ENCODE measurements at places on chromosomes 13 and 19.

GRCh38 chr19:6113616-6114188 is 3.4 kb upstream of the RFX2 start:
- no peak for DNase-seq

DNA sequence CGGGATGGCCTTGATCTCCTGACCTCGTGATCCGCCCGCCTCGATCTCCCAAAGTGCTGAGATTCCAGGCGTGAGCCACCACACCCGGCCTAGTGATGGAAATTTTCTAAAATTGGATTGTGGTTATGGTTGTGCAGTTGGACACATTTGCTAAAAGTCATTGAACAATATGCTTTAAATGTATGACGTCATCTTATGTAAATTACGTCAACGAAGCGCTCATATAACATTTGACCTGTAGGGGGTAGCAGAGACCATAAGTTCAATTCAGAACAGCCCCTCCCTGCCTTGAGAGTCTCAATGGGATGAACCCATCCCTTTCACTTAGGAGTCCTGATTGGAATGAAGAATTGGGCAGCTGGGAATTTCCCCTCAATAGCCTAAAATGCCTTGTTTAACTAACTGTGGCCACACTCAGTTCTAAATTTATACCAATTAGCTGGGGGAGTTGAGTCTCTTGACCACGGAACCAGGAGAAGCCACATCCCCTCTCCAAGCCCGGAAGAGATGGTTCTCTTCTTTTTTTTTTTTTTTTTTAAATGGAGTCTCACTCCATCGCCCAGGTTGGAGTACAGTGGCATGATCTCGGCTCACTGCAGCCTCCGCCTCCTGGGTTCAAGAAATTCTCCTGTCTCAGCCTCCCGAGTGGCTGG is 15.2 kb upstream of the TLE6 start:
- peak; percentile 56 for DNase-seq

- DNase-seq = peak; percentile 80
These were observed 9.2 kb upstream of the FBN3 start for GRCh38 chr19:8158411-8159074.

DNA sequence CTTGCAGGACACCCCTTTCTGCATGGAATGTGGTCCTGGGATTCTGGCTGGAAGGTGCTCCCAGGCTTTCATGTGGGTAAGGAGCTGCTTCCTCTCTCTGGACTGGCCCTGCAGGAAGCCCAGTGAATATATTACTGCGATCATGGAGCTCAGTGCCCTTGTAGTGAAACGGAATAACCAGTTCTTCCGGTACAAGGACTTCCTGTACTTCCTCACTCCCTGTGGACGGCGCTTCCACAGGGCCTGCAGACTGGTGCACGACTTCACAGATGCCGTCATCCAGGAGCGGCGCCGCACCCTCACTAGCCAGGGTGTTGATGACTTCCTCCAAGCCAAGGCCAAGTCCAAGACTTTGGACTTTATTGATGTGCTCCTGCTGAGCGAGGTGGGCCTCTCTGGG is 8.0 kb downstream of the CYP4F8 start:
- DNase-seq = no peak

- no peak for DNase-seq
These were observed 1.1 kb downstream of the CCNE1 start for GRCh38 chr19:29812881-29813275.

DNA sequence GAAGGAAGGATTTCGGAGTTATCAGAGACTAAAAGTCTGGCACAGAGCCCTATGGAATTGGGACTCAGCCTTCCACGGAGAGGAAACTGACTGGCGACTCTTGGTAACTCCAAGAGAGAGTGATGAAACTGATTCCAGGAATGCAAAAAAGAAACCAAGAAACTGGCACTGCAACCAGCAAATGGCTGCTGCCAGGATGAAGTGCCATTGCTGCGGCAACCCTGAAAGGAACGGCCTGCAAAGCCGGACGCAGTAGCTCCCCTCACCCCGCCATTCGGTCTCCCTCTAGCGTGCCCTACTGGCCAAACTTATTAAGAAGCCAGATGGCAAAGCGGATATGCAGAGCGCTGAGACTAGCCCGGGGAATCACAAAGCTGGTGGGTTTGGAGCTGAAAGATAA is 236.0 kb downstream of the PCDH9 start:
- peak; percentile 24 for DNase-seq

GRCh38 chr13:22135446-22135845 is 464.6 kb downstream of the FGF9 start:
- no peak for DNase-seq

GRCh38 chr13:72864142-72865011 is 82.4 kb downstream of the PIBF1 start:
- DNase-seq = peak; percentile 1

- DNase-seq = no peak
These were observed 3.2 kb upstream of the EDDM13 start for GRCh38 chr19:56269348-56269747.

DNA sequence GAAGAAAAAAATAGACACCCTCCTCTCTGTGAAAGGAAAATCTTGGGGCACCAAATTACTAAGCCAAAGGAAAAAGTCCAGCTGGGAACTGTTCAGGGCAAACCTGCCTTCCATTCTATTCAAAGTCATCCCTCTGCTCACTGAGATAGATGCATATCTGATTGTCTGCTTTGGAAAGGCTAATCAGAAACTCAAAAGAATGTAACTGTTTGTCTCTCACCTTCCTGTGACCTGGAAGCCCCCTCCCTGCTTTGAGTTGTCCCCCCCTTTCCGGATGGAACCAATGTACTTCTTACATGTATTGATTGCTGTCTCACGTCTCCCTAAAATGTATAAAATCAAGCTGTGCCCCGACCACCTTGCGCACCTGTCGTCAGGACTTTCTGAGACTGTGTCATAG is 216.0 kb upstream of the SOX1 start:
- no peak for DNase-seq

GRCh38 chr19:584240-585001 is 5.3 kb upstream of the HCN2 start:
- peak; percentile 20 for DNase-seq

GRCh38 chr19:7257148-7258040 is 36.8 kb downstream of the INSR start:
- peak; percentile 11 for DNase-seq

DNA sequence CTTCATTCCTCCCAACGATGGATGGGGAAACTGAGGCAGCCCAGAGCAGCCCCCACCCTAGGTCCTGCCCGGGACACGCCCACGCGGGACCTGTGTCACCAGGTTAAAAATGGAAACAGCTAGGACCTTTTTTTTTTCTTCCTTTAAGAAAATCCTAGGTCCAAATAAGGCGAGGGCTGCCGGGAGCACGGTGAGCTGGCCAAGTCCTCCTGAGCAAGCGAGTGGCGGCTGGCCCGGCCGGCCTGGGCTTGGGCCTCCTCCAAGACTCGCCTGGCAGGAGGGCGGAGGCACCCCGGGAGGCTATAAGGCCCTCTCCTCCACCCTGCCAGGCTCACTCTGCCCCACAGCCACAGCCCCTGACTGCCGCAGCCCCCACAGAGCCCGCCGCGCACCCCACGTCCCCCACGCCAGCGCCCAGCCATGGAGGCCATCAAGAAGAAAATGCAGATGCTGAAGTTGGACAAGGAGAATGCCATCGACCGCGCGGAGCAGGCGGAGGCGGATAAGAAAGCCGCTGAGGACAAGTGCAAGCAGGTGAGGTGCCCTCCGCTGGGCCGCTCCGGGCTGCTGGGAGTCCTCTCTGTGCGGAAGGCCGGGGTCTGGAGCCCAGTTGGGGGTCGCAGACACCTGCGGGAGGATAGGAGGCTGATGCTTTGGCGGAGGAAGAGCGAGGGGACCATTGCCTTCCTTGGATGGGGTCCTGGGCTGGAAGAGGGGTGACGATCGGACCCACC is 8.9 kb upstream of the TPM4 start:
- DNase-seq = peak; percentile 93

GRCh38 chr19:2587001-2587719 is 111.2 kb downstream of the GADD45B start:
- no peak for DNase-seq

DNA sequence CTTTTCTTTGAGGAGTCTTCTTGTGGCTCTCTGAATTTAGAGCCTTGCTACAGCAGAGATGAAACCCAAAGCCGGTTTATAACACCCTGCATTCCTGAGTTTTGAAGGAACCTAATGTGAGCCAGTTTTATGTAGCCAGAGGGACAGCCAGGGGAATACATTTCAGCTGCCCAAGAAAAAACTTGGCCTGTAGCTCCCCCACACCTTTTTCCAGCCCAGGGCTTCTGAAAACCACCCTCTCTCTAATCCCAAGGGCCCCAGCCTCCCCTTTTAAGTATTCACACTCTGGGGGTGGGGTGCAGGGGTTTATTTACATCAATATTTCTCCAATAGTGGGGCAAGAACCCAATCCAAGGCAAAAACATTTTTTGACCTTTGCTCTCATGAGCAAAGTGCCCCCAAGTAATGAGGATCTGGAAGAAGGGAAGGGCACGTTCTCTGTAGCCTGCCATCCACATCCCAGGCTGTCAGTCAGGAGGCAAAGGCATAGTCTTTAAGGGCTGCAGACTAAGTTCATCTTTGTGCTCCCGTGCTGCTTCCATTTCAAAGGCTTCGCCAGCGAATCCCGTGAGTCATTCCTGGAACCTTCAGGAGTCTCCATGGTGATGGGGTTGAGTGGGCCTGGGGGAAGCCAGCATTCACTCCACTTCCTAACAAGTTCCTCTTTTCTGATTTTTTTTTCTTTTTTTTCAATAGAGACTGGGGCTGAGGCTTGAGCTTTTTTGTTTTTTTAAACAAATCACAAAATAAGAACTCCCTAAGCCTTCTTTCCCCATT is 33.2 kb upstream of the MEDAG start:
- peak; percentile 96 for DNase-seq

DNA sequence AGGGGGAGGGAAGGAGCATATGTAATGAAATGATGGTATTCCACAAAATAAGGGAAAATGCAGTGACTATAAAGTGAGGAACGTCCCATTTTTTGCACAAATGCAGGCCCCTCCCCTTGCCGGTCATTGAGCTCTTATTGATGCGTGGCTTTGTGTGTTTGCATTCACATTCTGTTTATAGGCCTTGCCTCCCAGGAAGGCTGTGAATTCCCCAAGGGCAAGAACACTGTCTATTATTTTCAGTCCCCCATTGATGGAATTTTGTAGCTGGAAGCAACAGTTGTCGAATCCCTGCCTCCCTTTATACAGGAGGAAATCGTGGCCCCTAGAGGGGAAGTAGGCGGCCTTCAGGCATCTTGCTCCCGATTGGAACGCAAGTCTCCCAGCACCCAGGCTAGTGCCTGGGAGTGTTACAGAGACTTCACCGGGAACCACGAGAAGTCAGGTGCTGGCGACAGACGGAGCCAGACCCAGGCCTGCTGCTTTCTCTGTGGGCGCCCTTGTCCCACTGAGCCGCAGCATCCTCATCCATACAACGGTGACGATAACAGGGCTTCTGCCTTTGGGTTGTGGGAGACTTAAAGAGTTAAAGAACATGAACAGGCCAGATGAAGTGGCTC is 6.9 kb downstream of the SBSN start:
- no peak for DNase-seq

GRCh38 chr13:39879286-39880035 is 224.0 kb downstream of the COG6 start:
- no peak for DNase-seq

GRCh38 chr19:44883922-44884321 is 7.1 kb upstream of the TOMM40 start:
- peak; percentile 36 for DNase-seq

GRCh38 chr13:110944121-110944967 is 29.5 kb upstream of the ANKRD10 start:
- DNase-seq = peak; percentile 61

- DNase-seq = no peak
These were observed 18.4 kb upstream of the RCBTB2 start for GRCh38 chr13:48551329-48551728.

DNA sequence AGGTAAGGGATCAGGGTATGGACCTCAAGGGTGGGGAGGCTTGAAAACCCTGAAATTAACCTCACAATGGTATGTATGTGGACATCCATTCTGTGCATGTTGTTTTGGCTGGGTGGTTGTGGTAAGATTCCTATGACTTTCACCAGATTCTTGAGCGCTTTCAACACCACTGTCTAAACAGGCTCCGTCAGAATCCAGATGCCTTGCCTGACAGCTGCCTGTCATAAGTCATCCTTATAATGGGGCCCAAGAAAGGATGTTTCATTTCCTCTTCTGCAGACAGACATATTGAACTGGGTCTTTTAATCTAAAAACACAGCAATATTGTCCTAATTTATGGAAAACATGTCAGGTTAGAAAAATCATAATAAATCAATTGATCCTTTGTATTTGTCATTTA is 41.3 kb downstream of the ALOX5AP start:
- DNase-seq = no peak

GRCh38 chr19:49094505-49095482 is 9.5 kb downstream of the SNRNP70 start:
- DNase-seq = no peak

- no peak for DNase-seq
These were observed 22.2 kb downstream of the CNFN start for GRCh38 chr19:42367929-42368328.

DNA sequence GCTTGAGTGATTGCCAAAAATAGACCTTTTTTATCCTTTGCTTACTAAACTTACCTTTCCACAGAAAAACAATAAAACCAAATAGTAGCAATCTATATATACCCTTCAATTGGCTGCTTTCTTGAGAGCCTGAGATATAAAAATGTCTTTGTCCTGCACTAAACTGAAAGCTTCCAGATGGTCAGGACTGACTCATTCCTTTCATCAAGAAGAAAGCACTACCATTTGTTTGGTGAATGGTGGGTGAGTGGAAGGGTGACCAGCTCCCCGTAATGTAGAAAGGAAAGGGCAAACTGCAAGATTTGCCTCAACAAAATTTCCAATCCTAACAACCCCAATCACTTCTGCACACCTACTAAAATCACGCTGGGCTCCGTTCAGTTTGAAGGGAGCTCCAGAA is 67.8 kb downstream of the SACS start:
- DNase-seq = no peak

DNA sequence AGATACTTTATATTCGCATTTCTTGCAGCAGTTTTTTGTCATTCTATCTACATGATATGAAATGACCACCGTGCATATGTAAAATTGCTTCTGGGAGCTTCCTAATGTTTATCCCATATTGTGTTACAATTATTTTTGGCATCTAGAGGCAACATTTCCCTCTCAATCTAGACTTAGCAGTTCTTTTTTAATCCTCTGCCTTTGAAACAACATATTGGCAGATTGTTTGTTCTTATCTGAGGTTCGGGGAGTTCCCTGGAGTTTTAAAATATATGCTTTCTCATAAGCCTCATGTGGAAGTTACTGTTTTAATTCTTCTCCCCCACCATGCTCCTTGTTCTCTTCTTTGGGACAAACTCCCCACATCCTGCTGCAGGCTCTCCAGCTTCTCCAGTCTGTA is 130.1 kb upstream of the SLC10A2 start:
- DNase-seq = no peak
